HS-27A (cell line): ENCODE measurements at places on chromosomes 4 and X.

DNA sequence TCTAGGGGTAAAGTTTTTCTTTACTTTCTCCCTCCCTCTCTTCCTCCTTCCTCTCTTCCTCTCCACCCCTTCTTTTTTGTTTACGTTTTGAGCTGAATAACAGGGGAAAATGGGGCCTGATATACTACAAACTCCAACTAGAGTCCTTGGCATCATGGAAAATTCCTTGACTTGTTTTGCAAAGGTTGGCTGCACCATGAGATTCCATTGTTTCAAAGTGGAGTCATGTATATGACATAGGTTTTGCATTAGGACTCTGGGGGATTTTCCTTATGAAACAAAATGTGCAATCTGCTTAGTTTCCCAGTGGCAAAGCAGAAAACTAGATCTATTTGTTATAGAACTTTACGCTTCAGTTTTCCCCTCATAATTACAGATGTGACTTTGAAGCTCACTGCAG, 233.5 kb upstream of the PGRMC2 start:
- DNase-seq = no peak

DNA sequence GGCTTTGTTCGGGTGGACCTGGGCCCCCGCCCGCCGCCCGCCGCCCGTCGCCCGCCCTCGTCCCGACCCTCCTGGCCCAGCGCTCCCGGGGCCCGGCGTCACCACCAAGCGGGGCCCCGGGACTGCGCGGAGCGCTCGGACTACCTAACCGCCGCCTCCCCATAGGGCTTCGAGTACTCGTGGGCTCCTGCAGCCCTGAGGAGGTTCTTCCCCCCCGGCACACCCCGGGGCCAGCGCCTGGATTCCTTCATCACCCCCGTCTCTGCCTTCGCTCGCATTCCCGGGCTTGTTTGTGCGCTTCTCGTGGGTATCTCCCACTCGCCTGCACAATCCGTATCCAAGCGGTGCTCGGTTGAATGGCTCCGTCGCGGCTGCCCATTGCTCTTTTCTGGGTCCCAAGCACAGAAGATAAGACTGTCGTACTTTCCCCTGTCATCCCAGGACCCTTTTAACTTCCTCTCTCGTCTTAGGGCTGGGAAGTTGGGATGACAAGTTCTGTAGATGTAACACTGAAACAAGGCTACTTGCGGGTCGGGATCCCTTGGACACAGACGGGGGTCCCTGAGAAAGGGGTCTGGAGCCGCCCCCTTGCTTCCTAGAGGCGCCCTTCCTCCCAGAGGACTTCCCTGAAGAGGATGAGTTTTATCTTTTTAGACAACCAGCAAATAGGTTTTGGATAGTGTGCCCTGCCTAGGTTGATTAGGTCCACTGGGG, 565 bp downstream of the MOB1B start:
- peak; percentile 20 for DNase-seq

- no peak for DNase-seq
These were observed 62.4 kb upstream of the NDP start for GRCh38 chrX:44035571-44035970.

- no peak for DNase-seq
These were observed 10.9 kb downstream of the MTMR1 start for GRCh38 chrX:150704030-150704613.

- DNase-seq = peak; percentile 33
These were observed 662.5 kb downstream of the RAPGEF2 start for GRCh38 chr4:159765382-159765781.

DNA sequence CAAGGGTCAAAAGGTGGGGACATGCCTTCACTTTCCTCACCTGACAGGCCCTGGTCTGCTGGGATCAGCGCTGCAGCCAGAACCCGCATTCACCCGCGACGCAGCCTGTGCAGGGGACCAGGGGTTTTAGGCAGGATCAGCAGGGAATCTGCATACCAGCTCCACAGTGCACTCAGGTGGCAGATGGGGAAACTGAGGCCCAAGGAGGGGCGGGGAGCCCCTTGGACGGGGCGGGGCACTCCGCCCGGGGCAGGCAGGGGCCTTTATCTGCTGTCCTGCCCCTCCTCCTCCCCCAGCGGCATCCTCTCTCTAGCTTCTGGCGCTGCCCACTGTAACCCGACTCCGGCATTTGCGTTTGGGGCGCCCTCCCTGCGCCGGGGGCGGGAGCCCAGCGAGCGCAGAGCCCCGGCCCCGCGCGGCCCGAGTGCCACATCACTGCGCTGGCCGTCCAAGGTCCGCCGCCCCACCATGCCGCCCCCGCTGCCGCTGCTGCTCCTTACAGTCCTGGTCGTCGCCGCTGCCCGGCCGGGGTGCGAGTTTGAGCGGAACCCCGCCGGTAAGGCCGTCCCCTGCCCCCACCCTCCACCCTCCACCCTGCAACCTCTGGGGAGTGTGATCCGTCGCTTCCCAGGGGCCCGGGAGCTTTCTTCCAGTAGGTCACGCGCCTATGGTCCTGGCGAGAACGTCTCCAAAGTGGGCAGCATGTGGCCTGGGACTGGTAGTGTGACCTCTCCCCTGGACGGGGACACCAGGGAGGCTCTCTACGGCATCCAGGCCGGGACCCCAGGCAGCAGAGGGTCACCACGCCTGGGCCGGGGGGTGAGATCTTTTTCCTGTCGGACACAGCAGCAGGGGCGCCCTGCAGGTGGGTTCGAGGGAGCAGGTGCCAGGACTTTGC, at the start of gene CPZ:
Gene CPZ (plus strand): TSS at position 400 of the 898 bp plus-strand sequence. CDS start 69 bp downstream, at position 469.
- no peak for DNase-seq
